ENCODE measurements at places on chromosomes 1 and 21.

DNA sequence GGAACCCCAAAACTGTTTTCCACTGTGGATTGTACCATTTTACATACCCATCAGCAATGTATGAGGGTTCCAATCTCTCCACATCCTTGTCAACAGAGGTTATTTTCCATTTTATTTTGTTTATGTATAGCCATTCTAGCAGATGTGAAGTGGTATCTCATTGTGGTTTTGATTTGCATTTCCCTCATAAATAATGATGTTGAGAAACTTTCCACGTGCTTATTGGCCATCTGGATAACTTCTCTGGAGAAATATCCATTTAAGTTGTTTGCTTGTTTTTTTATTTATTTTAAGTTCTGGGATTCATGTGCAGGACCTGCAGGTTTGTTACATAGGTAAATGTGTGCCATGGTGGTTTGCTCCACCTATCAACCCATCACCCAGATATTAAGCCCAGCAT is 280.2 kb upstream of the USP25 start:
- DNase-seq, result no peak

DNA sequence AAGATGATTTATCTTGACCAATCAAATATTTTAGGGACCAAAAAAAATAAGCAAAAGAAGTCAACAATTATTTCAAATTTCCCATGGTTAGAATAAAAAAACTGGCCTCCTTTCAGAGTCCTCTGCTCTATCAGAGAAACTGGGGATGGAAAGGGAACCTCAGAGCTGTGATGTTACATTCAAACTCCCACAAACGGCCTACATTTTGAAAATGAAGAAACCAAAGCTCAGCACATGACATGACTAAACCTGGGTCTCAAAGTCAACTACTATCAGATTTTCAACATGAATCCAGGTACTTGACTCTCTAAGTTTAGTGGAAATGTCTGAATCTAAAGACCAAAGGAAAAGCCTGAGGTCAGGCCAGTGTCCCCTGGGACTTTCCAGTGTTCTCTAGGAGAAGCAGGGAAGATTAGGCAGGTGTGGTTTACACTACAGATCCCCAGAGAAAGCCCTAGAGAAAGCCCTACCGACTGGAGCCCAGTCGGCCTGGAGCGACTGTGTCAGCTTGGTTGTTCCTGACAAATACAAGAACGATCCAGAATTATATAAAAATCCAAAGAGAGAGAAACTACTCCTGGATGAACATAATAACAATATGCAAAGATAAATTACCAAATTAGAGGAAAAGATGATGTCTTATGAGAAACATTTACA is 24.8 kb downstream of the JAK1 start:
- DNase-seq, result no peak

GRCh38 chr1:183450093-183450492 is 22.2 kb upstream of the SMG7 start:
- no peak for DNase-seq

GRCh38 chr1:168410464-168410863 is 129.8 kb downstream of the TBX19 start:
- no peak for DNase-seq

GRCh38 chr1:186420311-186420710 is 40.6 kb downstream of the PDC start:
- peak; percentile 11 for DNase-seq

GRCh38 chr1:181112071-181112929 is 23.8 kb downstream of the IER5 start:
- peak; percentile 92 for DNase-seq

DNA sequence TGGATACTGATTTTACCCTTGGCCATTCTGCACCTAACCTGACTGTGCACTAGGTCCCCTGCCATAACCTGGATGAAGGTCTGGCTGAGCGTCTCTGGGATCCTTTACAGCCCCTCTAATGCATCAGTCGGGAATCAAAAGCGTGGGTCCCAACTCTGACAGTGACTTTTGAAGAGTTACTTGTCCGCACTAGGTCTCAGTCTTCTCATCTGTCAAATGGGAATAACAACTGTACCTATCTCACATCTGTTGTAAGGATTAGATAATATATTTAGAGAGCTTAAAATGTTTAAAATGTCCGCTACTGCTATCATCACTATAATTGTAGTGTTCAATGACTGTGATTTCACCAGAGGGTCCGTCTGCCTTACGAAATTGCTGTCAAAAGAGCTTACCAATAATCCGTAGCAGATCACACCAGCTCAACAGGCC is 746 bp downstream of the TADA1 start:
- DNase-seq, result no peak

GRCh38 chr1:218845589-218845988 is 328.1 kb upstream of the LYPLAL1 start:
- DNase-seq, result no peak

DNA sequence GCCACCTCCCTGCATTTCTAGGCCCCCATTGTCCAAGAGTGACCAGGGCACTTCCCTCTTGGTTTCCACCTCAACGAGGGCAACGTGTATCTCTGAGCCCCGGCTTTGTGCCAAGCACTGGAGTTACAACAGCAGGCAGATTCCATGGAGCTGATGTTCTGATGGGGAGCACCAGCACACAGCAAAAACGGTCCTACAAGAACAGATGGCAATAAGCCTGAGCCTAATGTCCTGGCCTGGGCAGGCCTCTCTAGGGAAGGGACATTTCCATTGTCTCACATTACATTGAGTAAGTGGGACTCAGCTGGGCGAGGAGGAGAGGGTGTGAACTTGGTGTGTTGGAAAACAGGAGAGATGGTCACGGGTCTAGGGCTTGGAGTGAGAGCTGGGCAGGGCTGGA is 27.2 kb upstream of the NPPB start:
- DNase-seq, result no peak

- no peak for DNase-seq
Observed at GRCh38 chr1:61017651-61018050, 64.7 kb upstream of the NFIA start.

DNA sequence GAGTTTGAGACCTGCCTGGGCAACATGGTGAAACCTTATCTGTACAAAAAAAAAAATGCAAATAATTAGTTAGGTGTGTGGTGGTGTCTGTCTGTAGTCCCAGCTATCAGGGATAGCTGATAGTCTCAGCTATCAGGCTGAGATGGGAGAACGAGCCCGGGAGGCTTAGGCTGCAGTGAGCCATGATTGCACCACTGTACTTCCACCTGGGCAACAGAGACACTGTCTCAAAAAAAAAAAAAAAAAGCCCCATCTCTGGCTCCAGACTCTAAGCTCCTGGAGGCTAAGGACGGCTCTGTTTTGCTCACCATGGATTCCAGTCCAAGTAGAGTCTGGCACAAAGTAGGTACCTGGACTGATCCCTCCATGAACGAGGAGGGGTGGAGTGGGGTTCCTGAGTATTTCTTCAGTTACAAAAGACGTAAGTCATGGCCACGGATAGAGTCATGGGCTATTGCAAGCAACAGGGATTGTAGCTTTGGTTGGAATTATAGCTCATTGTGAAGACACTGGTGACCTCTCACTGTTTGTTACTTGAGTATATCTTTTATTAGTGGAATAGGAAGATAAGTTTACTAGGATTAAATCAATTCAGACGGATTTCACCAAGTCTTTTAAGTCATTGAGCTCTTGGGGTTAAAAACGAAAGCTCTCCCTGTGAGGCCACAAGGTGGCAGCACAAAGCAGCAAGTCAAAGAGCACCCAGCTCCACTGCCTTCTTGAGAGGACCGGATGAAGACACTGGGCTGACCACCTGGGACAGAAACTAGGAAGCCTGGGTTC is 35.6 kb upstream of the TMEM61 start:
- peak; percentile 73 for DNase-seq

DNA sequence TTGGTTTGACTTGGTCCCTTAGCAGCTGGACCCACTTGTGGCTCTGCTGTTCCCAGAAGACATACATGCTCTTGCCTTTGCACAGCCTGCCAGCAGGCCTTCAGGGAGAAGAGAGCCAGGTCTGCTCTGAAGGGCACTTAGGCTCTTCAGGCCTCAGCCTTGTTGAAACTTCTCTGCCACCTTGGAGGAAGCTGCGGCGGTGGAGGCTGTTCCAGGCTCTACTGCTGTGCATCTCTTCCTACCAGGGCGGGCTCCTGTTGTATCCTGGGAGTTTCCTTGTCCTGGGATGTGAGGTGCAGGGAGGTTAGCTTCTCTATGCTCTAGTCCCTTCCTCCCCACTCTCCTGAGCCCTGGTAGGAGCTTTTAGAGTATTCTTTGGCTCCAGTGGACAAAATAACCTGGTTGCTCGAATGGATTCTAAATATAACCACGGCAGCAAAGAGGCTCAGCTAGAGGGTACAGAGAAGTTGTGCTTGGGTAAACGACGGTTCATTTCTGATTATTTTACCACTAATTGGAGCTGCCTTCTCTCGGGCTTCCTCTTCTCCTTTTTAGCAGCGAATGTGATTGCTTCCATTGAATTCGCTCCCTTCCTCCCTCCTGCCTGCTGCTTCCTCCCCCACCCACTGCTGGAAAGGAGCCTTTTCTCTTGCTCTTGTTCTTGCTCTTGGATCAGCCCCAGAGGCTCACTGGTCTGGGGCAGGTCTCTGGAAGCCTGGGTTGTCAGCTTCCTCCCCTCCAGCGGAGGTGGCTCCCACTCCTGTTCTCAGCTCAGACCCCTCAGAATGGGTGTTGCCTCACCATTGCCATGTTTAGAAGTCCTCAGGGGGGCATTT is 126.6 kb upstream of the CACNA1E start:
- DNase-seq, result no peak

- DNase-seq, result no peak
Observed at GRCh38 chr1:147919896-147920295, 8.3 kb upstream of the GPR89B start.

DNA sequence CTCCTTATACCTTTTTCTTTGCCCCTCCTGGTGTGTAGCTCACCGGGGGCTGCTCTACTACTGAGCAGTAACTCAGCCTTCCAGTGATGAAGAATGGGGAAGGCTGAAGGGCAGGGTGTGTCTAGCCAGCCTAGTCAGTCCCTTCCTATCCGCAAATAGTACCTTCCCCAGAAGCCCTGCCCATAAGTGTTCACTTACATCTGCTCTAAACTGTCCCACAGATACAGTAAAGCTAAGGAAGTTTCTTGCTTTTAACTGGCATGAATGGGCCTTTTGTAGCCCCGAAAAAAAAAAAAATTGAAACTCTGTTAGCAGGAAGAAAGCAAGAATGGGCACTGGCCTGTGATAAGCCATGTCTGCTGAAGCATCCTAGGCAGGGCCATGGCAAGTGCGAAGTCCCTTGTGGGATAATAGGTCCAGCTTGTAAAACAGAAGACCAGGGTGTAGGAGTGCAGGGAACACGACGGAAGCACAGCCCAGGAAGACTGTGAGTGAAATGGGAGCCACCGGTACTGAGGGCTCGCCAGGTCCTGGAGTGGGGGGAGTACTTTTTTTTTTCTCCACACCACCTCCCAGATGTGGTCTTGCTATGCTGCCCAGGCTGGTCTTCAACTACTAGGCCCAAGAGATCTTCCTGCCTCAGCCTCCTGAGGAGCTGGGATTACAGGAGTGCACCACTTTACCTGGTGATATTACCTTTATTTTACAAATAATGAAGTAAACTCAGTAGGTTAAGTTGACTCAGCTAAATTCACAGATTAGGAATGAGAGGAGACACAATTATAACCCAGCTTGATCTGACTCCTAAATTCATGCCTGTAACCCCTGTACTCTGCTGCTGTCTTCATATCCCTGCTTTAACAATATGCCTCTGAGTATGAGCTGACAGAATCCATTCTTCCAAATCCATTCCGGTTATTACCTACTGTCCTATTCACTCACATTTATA is 347.5 kb downstream of the SMYD3 start:
- no peak for DNase-seq

DNA sequence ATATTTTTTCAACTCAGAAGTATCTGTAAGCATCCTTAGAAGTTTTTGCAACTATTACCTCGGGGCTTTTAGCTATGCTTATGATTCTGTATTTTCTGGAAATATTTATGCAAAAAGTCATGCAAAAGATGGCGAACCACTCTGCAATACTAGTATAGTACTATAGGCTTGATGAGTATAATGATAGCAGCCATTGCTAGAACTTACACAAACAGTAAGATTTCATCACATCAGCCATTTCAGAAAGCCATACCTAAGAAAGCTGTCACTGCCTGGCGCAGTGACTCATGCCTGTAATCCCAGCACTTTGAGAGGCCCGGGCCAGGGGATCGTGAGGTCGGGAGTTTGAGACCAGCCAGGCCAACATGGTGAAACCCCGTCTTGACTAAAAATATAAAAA is 227.1 kb downstream of the LRRC7 start:
- DNase-seq, result no peak

GRCh38 chr1:232962761-232963745 is 12.6 kb downstream of the NTPCR start:
- DNase-seq, result peak; percentile 52

- peak; percentile 94 for DNase-seq
Observed at GRCh38 chr1:243267914-243268653, 12.2 kb downstream of the SDCCAG8 start.

DNA sequence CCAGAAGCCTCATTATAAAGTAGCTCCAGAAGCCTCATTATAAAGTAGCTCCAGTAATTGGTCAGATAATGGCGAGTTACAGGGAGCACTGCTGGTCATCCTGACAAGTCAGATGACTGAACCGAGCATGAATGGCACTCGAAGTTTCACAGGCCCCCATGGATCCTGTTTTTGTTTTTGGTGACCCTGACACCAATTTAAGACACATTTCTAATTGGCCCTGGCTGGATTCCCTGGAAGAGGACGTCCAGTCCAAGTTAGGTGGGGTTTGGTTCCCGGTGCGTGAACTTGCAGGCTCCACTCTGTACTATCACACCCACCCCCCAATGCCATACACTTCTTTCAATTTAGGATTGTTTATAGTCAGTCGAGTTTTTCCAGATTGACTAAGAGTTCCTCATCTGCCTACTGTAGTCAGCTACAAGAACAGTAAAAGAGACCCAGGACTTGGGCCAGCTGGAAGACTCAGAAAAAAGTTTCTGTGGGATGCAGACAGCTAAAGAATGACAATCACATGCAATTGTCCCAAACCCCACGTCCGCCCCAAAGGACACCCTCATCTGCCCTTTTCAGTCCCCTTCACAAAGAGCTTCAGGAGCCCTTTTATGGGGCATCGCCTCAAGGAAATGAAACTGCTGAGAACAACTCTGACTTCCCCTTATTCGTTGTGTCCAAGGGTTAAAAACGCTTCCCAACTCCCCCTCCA is 2.7 kb downstream of the DHRS3 start:
- no peak for DNase-seq

DNA sequence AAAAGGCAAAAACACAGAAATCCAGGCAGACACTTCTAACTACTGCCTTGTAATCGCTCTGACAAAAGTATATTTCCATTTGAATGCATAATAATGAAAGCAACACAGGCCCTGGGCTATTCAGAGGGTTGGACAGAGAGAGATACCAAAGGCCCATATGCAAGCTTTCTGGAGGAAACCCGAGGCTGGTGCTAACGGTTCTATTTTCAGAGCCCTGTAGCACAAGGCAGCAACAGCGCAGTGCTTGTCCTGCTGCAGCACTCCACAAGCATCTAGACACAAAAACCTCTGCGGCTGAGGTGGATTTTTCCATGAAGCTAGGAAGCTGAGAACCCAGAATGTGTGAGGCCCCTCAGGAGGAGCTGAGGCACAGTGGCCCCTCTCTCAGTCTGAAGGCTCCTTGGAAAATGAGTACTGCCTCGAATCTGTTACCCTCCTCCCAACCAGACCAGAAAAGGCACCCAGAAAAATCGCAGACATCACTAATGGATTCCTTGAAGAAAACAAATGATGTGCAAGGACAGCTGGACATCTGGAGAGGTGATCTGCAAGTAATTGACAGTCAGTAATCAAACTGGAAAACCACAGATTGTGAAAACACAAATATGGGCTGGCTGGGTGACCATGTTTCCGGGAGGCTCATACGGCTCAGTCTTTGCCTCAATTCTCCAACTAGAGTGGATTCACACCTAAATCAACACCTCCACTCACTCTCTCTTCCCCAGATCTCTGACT is 54.0 kb downstream of the COLGALT2 start:
- no peak for DNase-seq

GRCh38 chr21:46063227-46063626 is 34.7 kb upstream of the COL6A2 start:
- no peak for DNase-seq
